ENCODE measurements at places on chromosomes 3 and 15.

DNA sequence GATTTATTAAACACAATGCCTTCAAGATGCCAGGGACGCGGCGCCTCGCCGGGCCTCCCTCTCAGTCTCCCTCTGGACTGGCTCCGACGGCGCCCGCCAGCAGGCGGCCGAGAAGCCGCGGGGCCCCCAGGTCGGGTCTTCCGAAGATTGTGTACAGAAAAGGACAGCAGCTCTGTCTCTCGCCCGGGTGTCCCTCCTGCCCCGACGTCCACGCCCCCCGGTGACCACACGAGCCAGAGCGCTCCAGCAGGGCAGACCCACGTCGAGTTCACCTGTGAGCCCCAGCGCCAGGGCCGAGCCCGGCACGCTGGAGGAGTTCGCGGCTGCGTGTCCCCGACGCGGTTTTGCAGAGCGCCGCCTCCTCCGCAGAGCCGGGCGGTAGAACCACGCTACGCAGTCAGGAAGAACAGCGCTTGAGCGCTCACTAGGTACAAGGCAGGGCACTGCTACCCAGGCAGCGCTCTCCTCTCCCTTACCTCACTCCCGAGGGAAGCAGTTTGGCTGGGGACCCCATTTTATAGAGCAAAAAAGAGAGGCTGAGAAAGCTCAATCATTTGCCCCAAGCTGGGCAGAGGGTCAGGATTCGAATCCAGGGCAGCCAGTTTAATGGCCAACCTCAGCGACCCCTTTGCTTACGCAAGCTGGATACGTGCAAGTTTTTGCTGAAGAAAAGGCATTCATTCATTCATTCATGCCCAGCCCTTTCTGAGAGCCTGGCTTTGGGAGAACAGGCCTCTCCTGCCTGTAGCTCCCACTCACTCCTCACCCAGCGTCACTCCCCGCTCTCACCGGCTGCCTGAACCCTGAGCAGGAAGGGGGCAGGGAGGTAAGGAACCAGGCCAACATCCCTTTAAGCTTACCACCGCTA, 3.0 kb upstream of the TLE3 start:
- peak; percentile 46 for DNase-seq

GRCh38 chr15:41543521-41543870, 561 bp downstream of the RPAP1 start:
- no peak for DNase-seq

GRCh38 chr3:157261000-157261399, 101.1 kb upstream of the CCNL1 start:
- no peak for DNase-seq

GRCh38 chr3:172444821-172445220, 3.4 kb downstream of the GHSR start:
- DNase-seq = no peak

GRCh38 chr3:143979813-143980212, 8.2 kb downstream of the DIPK2A start:
- no peak for DNase-seq

GRCh38 chr15:27256446-27256845, 285.5 kb downstream of the GABRG3 start:
- no peak for DNase-seq

GRCh38 chr3:156449710-156450574, 105.0 kb downstream of the SSR3 start:
- DNase-seq = peak; percentile 17

GRCh38 chr15:68309024-68309423, 31.5 kb downstream of the FEM1B start:
- DNase-seq = no peak

GRCh38 chr3:131439084-131439483, 57.5 kb downstream of the NUDT16 start:
- DNase-seq = no peak

DNA sequence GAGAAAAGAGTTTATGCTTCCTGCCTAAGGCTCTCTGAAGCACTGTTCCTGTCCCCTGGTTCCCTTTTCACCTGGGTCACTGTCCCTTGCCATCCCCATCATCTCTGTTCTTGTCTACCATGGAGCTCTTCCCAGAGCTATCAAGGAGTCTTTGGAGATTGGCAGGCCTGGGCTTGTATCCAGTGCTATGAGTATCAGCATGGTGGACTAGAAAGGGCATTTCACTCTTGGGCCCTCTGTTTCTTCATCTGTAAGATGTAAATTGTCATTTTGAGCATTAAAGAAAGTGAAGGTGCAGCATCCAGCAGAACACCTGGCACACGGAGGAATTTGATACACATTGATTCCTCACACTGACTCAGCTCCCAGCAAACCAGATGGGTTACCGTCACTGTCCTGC, 388.2 kb downstream of the CACNA2D3 start:
- no peak for DNase-seq

GRCh38 chr3:153400641-153401040, 238.6 kb downstream of the RAP2B start:
- no peak for DNase-seq

DNA sequence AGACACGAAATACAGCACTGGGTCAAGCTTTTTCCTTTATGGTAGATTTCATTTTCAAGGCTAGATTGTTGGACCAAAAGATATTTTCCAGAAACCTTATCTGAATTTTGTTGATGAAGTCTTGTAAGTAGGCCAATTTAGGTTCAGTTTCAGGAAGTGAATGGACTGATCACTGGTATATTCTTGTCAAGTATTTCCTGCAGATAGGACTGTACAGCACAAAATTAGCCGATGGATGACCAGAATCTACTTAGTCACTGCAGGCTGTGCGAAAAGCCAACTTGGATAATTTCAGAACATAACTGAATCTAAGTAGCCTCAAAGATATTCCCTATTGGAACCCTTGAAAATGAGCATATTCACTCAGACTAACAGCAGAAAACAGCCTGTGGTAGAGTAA, 206.5 kb downstream of the NR1D2 start:
- DNase-seq = no peak

DNA sequence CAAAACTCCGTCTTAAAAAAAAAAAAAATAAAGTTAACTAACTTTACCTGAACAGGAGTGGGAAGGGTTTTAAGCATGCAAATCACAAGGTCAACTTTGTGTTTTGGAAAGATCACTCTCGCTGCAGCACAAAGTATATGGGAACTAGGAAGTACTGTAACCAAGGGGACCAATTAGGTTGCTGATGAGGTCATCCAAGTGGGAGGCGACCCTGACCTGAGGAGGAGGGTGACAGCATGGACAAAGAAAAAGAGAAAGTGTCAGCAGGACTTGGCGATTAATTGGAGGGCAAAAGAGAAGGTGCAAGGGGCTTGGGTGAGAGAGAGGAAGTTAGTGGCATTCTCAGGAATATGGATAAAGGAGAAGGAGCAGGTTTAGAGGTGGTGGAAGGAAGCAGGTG, 89.5 kb upstream of the ZBED2 start:
- DNase-seq = no peak

GRCh38 chr3:123819949-123820348, 64.2 kb downstream of the MYLK start:
- no peak for DNase-seq

DNA sequence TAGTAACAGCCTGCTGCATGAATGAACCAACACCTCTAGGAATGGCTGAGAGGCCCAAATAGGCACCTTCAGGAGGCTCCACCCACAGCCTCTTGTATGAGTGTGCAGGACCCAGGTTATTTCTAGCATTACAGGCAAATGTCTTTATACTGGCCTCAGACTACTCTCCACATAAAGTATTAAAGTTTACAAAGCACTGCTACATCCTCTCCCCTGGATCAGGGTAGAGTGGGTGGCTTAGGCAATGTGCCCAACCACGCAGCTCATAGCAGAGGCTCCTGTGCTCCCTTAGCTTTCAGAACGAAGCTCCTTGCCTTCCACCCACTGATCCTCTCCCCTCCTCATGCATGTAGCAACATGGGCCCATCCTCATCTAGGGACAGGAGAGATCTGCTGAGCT, 16.3 kb downstream of the TMEM43 start:
- peak; percentile 11 for DNase-seq

DNA sequence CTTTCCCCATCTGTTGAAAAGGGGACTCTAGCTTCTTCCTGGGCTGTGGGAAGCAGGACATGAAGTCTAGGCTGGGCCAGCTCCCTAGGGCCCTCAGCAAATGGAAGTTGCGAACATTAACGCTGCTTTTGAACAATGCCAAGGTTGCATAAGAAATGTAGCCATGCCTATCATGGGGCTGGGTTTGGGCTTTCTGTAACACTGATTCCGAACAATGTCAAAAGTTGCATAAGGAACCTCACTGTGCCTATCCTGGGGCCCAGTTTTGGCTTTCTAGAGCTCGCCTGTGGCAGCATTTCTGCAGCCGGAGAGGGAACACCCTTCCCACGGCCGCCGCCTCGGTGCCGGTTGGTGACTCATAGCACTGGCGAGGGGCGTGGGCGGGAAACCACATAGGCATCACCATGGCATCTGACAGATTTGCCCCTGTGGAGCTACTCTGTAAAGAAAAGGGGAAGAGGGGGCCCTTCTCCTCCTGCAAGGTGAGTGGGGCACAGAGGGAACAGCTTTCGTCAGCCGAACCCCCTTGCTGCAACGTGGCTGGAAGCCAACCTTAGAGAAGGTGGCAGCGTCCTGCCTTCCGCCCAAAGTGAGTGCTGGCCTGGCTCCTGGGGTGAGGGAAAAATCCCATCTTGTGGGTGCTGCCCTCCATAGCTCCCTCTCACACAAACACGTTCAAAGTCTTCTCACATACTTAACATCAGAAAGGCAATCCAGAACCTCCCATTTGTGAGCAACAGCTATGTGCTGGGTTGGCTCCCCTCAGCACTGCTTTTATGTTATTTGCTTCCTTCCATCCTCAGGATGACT, 46.6 kb upstream of the ATP2B2 start:
- no peak for DNase-seq

- no peak for DNase-seq
Measured at GRCh38 chr15:74851960-74852359, 9.0 kb upstream of the ULK3 start.

DNA sequence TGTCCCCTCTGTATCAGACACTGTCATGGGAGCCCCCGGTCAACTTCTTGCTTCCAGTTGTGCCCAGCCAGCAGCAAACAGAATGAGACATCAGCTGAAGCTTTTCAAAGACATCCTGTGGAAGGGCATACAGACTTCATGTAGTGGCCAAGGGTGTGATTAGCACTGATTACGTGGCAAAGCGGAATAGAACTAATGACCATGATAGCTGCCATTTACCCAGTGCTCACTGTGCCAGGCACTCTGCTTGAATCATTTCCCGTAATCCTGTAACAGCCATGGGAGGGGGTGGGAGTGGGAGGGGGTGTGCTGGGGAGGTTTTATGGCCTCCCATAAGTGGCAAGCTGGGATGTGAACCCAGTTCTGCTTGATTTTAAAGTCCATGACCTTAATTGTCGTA, 29.5 kb downstream of the LPP start:
- no peak for DNase-seq

- DNase-seq = no peak
Measured at GRCh38 chr3:134061401-134061800, 31.7 kb upstream of the SLCO2A1 start.

DNA sequence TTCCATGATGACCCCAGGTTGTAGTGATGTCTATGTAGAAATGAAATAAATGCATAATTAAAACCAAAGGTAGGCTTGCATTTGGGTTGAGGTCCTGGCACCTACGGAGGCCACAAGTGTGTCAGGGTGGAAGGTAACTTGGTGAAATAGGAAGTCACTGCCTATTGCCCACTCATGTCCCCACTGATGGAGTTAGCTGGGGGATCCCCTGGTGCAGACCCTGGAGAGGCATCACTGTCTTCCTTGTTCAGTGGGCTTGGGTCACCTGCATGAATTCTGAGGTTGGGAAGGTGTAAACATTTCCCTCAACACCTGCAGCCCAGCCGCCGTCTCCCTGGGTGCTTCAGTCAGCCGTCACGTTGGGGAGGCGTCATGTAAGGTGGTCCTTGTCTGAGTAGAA, 97.1 kb downstream of the APBA2 start:
- DNase-seq = no peak

DNA sequence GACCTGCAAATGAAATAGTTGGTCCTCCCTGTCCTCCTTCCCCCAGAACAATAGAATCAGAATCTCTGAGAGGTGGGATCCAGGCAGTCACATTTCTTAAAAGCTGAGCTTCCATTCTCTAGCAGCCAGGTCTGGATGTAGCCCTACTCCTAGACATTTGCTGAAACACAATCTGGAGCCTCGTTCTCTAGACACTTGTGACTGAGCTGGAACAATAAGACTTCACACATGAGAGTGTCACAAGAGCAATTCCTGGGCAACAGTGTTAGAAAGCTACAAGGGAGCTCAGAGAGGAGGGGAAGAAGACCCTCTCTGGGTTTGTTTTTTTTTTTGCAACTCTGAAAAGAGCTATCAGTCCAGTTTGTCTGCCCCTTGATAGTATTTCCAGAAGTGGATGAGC, 14.5 kb downstream of the CORO2B start:
- no peak for DNase-seq

DNA sequence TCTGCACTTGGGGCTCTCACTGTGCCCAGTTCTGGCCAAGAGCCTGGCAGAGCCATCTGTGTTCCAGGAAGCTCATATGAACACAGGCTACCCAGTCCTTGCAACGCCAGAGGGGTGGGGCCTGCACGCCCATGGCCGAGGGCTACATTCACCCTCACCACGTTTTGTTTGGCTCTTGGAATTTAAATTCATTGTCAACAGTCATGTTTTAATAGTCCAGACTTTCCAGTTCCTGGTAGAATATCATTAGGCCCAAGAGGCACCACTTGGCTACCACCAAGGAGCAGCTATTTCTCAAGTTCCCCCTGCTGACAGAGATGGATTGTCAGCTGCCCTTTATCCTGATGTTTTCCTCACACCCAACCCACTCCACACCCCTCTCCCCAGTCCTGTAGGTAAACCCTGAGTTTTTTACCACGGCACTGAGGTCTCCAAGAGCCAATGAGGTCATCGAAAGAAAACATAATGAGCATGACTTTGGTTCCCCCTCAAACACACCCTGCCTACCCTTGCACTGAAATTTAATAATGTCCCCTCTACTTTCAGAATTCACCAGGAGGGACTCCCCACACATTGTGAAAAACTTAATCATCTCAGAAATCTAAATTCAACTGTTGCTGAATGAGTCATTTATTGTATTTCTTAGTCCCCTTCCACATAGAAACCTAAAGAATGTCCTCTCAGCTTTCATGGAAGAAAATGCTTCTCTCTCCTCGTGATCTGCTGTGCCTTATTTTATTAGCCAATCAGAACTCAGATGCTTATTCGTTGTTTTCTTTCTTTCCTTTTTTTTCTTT, 125.1 kb downstream of the SHQ1 start:
- DNase-seq = no peak

DNA sequence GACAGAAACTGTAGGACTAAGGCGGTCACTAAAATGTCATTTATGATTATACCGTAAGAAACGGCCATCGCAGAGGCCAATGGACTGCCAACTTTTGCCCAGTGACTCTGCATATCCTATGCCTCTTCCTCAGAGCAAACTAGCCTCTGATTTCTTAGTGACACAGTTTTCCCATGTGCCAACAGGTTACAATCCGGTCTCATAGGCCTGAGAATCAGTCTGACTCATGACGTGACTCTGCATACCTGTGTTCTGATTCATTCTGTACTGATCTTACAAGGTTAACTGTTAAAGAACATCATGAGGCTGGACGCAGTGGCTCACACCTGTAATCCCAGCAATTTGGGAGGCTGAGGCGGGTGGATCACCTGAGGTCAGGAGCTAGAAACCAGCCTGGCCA, 17.8 kb downstream of the RUBCN start:
- DNase-seq = no peak

Data from NCI-H774 (cell line).